ENCODE measurements at places on chromosomes 13 and 19.
A peak's percentile ranks its signal among the peaks of the same experiment; 100 is the strongest.

DNA sequence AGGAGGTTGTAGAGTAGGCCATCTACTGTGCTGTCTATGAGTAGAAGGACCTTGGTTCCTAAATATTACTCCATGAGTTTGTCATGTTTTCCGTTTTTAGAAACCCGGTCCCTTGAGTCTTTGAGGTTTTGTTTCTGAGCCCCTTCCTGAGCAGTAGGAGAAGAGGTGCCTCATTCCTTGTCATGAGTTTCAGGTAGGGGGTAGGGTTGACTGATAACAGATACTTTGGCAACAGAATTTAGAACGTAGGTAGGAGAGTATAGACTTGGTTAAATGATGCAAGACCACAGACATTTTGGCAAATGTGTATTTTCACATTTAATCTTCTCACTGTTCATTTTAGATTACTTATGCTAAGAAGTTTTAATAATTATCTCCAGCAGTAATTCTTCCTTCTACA, 24.6 kb downstream of the LMO7 start:
- DNase-seq: no peak

- no peak for DNase-seq
Observed at GRCh38 chr13:42551611-42552010, 22.3 kb upstream of the TNFSF11 start.

DNA sequence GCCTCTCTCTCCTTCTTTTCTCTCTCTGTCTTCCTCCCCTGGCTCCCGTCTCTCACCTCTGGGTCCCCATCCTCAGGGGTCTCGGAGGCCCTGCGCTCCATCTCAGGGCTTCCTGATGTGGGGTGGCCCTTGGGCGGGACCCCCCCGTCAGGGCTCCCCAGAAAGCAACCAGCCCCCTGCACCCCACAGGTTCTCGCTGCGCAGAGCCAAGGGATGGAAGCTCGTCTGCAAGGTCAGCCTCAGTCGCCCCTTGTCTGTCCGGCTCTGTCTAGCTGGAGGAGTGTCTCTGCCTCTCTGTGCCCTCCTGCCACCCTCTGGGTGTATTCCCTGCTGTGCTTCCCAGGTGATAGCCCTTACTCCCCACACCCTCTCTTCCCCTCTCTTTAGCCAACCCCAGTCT, at the start of gene SBK3:
Gene SBK3 (minus strand): TSS at position 101 of the 400 bp plus-strand sequence. CDS start 0 bp downstream, at position 101.
- no peak for DNase-seq

DNA sequence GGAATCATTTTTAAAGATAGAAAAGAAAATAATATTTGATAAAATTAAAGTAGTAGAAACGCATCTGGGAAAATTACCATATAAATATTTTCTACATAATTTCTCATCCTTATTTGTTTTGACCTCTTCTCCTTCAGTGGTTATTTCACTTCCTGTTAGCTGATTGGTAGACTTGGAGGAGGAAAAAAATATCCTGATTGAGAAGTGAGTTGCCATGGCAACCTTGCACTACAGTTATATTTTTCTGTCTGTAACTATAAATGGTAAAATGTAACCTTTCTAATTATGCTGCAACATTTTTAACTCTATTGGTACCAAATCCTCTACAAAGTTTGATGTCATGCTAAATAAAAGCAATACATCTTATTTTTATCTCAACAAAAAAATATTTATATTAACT, 45.2 kb downstream of the SCEL start:
- DNase-seq: peak; percentile 32

GRCh38 chr13:27599845-27600553, 20.3 kb downstream of the LNX2 start:
- DNase-seq: peak; percentile 27

- no peak for DNase-seq
Observed at GRCh38 chr19:54191811-54192453, 824 bp downstream of the TSEN34 start.

- no peak for DNase-seq
Observed at GRCh38 chr19:50230379-50231351, 27.2 kb downstream of the MYH14 start.

DNA sequence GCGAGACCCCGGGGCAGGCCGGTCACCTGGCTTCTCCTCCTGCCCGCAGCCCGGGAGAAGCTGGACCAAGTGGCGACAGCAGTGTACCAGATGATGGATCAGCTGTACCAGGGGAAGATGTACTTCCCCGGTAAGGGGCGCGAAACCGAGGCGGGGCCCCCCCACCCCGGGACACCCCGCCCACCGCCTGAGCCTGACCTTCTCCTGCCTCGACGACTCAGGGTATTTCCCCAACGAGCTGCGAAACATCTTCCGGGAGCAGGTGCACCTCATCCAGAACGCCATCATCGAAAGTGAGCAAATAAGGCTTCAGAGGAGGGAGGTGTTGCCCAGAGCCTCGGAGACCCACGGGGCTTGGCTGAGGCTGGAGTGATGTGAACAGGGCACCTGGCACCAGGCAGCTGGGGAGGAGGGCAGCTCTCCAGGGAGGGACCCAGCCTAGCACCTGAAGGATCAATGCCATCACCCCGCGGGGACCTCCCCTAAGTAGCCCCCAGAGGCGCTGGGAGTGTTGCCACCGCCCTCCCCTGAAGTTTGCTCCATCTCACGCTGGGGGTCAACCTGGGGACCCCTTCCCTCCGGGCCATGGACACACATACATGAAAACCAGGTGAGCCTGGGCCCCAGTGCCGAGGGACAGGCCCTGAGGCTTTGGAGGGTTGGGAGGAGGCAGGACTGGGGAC, 629 bp downstream of the IZUMO4 start:
- peak; percentile 38 for DNase-seq

- no peak for DNase-seq
Observed at GRCh38 chr19:30557927-30558557, 185.9 kb downstream of the ZNF536 start.

DNA sequence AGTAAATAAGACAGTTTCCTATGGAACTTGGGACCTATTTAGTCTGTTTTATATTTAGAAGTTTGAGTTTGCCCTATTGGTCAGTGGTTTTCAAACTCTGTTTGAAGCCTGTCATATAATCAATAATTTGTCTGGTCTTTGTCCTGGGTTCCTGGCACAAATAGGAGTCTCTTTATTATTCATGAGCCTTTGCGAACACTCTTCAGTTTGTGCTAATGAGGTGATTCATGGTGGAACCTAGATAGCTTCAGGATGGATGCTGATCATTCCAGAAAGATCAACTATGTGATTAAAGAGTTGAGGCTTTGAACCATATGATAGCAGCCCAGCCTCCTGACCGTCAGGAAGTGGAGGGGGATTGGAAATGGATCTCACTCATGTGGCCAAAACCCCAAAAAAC, 10.0 kb upstream of the VWA8 start:
- no peak for DNase-seq

DNA sequence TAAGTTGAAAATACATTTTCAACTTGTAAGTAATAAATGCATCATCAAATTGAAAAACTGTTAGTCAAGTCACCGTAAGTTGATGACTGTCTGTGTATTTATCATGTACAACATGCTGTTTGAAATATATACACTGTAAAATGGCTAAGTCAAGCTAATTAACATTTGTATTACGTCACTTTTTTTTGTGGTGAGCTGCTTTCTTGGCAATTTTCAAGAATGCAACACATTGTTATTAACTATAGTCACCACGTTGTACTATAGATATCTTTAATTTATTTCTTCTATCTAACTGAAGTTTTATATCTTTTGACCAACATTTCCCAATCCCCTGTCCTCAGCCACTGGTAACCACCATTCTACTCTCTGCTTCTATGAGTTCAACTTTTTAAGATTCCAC, 57.0 kb downstream of the RBM26 start:
- no peak for DNase-seq

DNA sequence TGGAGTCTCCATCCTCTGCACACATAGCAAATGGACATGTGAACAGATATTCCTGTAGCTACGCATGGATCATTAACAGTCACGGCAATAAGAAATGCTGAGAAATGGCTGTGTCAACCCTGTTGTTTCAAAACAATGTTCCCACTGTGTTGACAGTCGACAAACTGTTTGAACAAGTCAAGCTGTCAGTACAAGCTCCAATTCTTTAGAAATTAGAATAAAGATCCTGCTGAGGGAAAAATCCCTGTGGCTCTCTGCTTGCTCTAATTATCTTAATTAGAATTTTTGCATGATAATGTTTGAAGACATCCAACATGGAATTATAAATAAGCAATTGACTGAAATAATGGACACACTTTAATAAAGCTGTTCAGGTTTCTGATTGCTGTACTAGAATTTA, 37.9 kb upstream of the CPB2 start:
- DNase-seq: no peak

GRCh38 chr19:30419568-30420180, 47.5 kb downstream of the ZNF536 start:
- DNase-seq: no peak
